ENCODE measurements at places on chromosomes 2 and 18.

GRCh38 chr2:209965723-209966122, 36.7 kb upstream of the RPE start:
- no peak for DNase-seq

DNA sequence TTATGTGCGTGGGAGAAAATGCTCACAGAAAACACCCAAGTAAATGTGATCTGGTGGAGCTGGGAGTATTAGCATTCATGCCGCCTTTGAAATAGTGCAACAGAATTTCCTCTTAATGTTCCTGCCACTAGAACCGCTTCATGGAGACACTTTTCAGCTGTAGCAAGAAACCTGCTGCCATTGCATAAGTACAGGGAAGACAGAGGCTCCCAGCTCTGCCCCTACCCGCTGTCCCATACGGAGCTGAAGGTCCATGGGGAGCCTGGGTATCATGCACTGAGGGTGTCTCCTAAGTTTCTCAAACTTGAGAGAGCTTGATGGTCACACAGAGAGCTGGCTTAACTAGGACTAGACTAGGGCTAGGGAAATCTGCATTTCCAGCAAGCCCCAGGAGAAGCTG, 49.6 kb downstream of the CRIM1 start:
- no peak for DNase-seq

GRCh38 chr2:12155303-12156051, 409.0 kb downstream of the LPIN1 start:
- peak; percentile 41 for DNase-seq

DNA sequence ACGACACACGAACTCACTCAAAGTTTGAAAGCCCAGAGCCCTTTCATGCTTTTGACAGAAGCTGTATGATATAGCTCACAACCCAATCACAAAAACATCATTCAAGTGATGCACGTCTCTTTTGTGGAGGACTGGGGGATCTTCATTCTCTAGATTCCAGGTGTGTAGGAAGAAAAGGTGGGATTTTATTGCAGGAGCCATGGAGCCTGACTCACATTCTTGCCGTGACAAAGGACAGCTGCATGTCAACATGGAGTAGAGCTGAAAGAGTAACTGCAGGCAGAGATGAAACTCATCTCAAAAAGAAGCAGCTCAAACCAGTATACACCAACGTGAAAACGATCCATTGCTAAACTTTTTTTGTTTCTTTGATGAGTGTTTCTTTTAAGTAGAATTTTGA, 50.9 kb upstream of the PDE1A start:
- no peak for DNase-seq

DNA sequence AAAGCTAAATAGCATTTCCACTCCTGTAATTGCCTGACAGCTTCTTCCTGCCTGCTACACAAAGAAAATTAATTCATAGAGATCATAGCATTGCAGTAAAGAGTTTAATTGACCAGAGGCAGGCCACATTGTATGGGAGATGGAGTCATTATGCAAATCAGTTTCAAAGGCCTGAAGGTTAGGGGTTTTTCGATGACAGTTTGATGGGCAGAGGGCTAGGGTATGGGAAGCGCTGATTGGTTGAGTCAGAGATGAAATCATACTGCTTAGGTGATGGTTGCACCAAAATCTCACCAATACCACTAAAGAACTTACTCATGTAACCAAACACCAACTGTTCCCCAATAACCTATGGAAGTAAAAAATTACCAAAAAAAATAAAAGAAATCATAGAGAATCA, 599.0 kb downstream of the NUP35 start:
- no peak for DNase-seq

GRCh38 chr2:71463342-71463654, 9.9 kb downstream of the DYSF start:
- DNase-seq, result no peak

DNA sequence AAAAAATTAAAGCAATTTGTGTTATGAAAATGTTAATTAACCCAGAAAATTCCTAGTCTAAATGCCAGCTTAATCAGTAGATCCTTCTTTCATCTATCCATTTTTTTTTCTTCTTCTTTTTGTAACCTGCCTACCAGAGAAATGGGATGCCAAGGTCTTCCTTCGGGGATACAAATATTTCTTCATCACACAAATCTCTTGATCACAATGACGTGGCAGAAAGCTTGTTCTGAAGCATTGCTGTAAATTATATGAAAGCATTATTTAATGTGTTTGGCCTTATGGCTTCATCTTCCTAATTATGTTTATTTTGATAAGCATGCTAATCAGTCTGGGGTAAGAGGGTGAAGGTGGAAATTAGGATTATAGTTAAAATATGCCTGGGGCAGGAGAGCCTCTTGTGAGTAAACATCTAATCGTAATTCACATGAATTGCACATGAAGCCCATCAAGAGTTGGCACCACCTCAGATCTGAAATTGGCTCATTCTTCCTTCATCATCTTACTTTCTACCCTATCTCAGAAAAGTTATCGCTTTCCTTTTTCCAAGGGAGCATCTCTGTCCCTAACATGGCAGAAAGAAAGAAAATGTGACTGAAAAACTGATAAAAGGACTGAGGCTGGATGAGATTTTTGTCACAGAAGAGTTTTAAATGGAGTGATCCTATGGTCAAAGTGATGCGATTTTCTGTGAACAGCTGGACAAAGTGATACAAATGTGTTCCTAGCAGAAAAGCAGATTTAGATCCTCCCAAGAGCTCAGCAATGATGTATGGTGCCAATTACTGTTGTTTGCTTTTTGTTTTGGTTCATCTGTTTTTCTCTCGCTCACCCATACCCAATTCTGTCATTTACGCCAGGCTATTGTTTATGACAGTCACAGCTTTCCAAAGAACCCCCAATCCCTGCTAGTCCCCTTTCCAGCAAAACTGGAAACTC, 76.9 kb upstream of the PMAIP1 start:
- DNase-seq, result no peak

DNA sequence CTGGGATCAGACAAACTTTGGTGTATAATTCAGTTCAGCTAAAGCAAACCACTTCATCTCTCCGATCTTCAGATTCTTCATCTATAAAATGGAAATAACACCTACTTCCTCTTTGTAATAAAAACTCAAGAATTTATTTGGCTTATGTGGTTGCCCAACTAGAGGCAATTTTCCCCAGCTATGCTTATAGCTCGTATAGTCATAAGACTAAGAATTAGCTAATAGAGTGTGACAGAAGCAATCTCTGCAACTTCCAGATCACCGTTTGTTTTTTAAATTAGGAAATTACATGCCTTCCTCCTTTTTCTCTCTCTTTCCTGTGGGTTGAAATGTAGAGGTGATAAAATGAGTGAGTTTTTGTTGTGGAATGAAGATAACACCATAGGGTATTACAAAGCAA, 35.3 kb upstream of the KCNF1 start:
- peak; percentile 37 for DNase-seq

DNA sequence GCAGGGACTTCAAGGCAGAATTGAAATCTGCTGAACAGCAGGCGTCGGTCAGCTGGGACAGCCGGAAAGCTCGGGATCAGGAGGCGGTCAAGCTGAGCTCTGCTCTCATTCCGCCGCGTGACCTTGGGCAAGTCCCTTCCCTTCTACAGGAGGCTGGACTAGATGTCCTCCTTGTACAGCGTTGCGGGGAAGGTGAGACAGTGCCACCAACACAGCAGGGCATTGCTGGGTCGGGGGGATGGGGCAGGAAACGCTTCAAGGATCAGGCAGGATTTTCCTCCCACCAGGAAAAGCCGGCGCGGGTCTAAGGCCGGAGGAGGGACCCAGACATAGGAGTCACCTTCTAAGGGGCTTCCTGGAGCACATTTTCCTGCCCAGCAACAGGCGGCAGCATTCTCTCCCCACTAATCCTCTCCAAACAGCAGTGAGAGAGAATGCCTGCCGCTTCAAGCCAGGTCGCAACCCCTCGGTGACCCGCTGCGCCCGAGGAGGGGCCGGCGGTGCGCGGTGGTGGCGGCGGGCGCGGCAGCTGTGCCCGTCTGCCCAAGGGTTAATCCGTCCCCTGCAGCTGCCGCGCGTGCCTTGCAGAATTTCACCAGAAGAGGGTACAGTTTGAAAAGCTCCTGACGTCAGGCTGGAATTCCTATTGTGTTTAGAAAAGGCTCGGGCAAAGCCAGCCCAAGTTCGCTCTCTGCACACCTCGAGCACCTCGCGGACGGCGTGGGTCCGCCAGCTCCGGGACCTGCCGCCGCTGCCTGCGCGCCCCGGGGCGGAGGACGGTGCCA, at the start of gene KCNF1:
Gene KCNF1, plus strand, starts transcription at position 644 of the 785 bp plus-strand sequence. CDS start 493 bp downstream, outside the sequence.
- DNase-seq, result peak; percentile 57

GRCh38 chr2:24491542-24492420, 727 bp downstream of the NCOA1 start:
- no peak for DNase-seq

Data from HFFc6 (cell line).